Naive thymus-derived CD8-positive, alpha-beta T cell (primary cell): ENCODE measurements at places on chromosomes 3 and 15.

DNA sequence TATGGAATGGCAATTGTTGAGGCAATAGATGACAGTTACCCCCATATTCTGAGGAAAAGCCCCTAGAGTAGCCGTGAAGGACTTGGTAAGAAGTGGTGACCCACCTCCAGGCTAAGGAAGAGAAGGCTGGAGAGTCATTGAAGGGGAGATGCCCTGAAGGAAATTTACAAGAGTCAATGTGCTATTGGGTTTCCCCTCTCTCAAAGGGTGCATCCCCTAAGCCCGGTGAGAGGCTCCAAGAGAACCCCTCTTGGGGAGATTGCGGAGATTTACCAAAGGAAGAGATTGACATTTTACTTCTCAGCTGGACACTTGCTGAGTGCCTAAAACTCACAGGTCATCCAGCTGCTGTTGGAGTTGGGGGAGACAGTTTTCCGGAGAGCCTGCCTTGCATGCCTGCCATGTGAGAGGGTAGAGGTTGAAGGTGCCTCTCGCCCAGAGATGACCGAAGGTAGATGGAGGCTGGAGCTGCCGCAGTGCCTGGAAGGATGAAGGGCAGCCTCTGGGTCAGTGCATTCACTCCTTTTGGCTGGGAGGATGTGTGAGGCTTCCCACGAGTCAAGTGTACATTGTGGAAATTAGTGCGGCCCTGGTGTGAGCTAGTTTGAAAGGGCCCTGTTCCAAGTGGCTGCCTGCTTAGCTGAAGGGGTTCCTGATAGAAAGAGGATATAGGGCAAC lies 30.7 kb downstream of the MESD start:
- DNase-seq, result no peak

DNA sequence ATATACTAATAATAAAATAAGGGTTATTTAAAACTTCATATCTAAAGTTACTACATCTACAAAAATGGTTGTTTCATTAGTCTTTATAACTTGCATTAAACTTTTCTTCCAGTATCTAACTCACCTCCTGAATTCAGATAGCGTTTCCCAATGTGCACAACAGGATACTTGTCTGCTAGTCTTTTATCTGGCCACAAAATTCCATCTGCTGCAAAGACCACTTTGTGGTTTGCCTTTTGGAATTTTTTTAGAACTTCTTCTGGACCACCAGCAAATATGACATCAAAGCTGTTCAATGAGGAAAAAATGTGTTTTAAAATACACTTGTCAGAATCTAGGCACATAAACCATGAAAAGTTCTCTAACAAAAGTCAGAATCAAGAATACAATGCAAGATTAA lies 50.8 kb downstream of the PLOD2 start:
- DNase-seq, result no peak

DNA sequence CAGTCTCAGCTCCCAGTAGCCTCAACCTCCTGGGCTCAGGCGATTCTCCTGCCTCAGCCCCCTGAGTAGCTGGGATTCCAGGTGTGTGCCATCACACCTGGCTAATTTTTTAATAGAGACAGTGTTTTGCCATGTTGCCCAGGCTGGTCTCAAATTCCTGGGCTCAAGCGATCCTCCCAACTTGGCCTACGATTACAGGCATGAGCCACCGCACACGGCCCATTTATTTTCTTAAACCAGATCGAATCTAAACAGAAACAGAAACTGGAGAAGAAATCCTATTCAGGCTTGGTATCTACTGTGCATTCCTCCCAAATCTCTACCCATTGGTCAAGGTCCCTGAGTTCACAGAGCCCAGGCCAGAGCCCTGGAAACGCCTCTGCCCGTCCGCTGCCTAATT lies 74.2 kb downstream of the PGPEP1L start:
- DNase-seq, result no peak

- DNase-seq, result no peak
These were observed 49.2 kb downstream of the PROS1 start for GRCh38 chr3:93924491-93924890.

- DNase-seq, result no peak
These were observed 4.8 kb upstream of the BCL6 start for GRCh38 chr3:187750006-187750512.

GRCh38 chr3:172142051-172142863 lies 102.9 kb downstream of the FNDC3B start:
- no peak for DNase-seq

- DNase-seq, result no peak
These were observed 172.1 kb upstream of the COL8A1 start for GRCh38 chr3:99466331-99466730.
